ENCODE measurements at places on chromosomes 11 and 22. TPM values are rescaled to one million over a fixed set of nuclear protein-coding genes. Genes with fewer than 3 reads are reported as not detected.
A peak's percentile ranks its signal among the peaks of the same experiment; 100 is the strongest.

The NCAM1 gene
- total RNA-seq = 1.8 TPM

- no peak overlapping the region for H3K27ac ChIP-seq
- DNase-seq = no peak
- H3K4me1 ChIP-seq = peaks cover 25% of the 10 kb centered on the region
- H3K27me3 ChIP-seq = no peaks in the 10 kb centered on the region
- peaks cover 3% of the 10 kb centered on the region for H3K36me3 ChIP-seq
These were observed 68.2 kb downstream of the ENDOD1 start for GRCh38 chr11:95157824-95158223.

DNA sequence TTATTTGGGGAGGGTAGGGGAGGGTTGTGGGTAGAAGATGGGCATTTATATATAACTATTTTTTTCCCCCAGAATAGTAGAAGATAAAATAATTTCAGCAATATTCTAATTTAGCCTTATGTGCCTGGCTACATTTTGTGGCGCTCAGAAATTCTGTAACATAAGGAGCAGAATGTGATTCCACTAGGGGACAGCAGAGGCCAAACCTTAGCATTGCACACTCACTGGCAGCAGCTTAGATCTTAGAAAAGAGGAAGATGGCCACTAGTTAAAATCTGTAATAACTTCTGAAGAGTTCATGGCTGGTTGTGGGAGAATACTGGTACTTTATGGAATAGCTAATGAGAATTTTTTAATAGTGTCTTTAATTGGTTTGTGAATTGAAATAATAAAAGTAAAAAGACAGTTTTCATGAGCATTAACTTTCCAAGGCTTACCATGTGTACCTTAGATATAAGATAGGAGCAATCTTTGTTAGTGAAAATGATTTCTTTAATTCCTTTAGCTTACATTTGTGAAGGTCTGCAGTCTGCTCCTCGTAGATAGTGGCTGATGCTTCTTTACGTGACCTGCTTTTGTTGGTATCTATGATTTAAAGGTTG, 33.1 kb downstream of the DDX10 start:
- H3K36me3 ChIP-seq = peaks cover 25% of the 10 kb centered on the region
- no peak overlapping the region for H3K4me3 ChIP-seq
- peak; percentile 61 for DNase-seq
- no peaks in the 10 kb centered on the region for H3K27me3 ChIP-seq
- H3K4me1 ChIP-seq = peaks cover 6% of the 10 kb centered on the region

- no peak for DNase-seq
- H3K4me3 ChIP-seq = no peak overlapping the region
- peaks cover 2% of the 10 kb centered on the region for H3K4me1 ChIP-seq
These were observed 454.2 kb upstream of the B3GAT1 start for GRCh38 chr11:134866215-134866614.

DNA sequence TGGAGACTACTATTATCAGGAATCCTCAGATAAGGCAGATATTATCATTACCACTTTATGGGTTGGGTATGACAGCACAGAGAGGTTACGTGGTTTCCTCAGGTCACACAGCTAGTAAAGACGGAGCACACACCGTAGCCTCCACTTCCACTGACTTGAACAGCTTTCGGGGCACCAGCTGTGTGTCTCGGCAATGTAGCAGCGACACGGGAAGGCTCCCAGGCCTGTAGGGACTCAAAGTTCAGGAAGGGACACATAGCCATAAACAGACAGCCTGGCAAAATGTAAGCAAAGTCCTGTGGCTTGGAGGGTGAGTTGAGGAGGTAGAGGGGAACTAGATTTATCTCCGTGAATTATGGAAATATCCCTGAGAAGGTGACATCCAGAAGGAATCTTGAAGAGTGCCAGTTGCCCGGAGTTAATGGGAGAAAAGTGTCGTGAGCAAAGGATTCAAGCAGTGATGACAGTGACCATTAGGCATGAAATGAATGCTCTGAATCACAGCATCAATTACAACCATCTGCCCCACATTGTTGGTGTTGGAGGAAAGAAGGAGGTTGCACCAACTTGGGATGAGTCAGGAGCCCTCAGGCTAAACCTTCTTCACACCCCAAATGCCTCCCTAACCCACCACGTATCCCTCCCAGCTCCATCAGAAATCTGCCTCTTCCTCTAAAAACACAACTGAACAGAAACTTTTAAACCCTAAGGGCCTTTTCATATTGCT, 106.7 kb upstream of the ASPHD2 start:
- peaks cover 12% of the 10 kb centered on the region for H3K27me3 ChIP-seq
- H3K27ac ChIP-seq = no peak overlapping the region
- H3K4me3 ChIP-seq = no peak overlapping the region
- no peaks in the 10 kb centered on the region for H3K4me1 ChIP-seq
- H3K36me3 ChIP-seq = no peaks in the 10 kb centered on the region

GRCh38 chr11:117010808-117011540, 87.3 kb downstream of the SIK3 start:
- no peak overlapping the region for H3K4me3 ChIP-seq
- H3K36me3 ChIP-seq = peaks cover 2% of the 10 kb centered on the region
- no peaks in the 10 kb centered on the region for H3K27me3 ChIP-seq
- peaks cover 39% of the 10 kb centered on the region for H3K4me1 ChIP-seq
- no peak for DNase-seq
- H3K27ac ChIP-seq = peak overlapping the region; percentile 67

GRCh38 chr11:77636731-77637344, 756 bp downstream of the CLNS1A start:
- H3K36me3 ChIP-seq = peaks cover 27% of the 10 kb centered on the region
- DNase-seq = no peak
- H3K4me3 ChIP-seq = peak overlapping the region; percentile 97
- H3K27ac ChIP-seq = peak overlapping the region; percentile 90
- H3K4me1 ChIP-seq = peaks cover 43% of the 10 kb centered on the region
